ENCODE measurements at places on chromosomes 2 and 18.

GRCh38 chr2:141497272-141497671 is 633.5 kb downstream of the LRP1B start:
- DNase-seq: no peak

- no peak for DNase-seq
These were observed 32.3 kb upstream of the SATB2 start for GRCh38 chr2:199490049-199490448.

- DNase-seq: no peak
These were observed 45.5 kb downstream of the RAB12 start for GRCh38 chr18:8654503-8655451.

DNA sequence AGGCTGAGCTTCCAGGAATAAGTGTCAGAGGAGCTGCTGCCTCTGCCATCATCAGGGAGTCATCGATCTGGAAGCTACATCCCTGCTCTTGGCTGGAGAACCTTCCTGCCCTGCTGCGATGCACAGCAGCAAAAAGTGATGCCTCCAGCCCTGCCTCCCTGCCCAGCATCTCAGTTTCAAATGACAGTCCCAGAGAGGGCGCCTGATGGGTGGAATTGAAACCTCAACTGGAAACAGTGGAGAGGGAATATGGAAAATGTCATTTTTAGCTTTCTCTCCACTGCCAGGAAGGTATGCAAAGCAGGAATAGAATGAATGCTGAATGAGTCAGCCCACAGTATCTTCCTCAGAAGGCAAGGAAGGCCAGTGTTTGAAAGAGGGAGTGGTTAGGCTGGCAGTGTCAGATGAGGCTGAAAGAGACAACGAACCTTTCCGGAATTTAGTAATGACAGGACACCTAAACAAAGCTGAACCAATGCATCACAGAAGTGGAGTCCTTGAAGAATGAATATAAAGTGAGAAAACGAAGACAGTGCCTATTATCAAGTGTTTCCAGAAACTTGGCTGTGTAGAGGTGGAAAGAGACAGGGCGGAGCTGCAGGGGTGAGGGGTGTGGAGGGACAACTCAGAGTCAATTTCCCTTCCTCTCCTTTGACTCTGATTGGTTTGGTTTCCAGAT is 153.9 kb upstream of the NDUFV2 start:
- no peak for DNase-seq

- DNase-seq: no peak
These were observed 38.4 kb downstream of the SLC9A2 start for GRCh38 chr2:102657770-102658169.
